Germinal center (tissue), 1 donor: ENCODE measurements at places on chromosomes 16 and 17.

- no peak for DNase-seq
Measured at GRCh38 chr17:69809331-69809730, 265.7 kb upstream of the KCNJ16 start.

- no peak for DNase-seq
Measured at GRCh38 chr16:12558641-12559040, 245.0 kb downstream of the CPPED1 start.

DNA sequence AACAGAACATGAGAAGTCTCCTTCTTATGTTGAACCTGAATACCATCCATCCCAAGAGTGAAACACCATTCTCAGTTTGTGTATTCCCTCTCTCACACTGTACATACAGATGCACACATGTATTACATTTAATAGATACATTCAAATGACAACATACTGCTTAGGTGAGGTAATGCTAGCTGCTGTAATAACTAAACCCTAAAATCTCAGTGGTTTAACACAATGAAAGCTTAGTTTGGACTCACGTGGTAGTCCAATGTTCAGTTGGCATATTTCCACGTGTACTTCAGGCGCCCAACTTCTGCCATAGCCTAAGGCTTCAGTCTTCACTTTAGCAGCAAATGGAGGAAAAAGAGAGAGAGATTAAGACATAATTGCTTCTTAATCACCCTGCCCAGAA, 351.1 kb upstream of the PMFBP1 start:
- DNase-seq = no peak

DNA sequence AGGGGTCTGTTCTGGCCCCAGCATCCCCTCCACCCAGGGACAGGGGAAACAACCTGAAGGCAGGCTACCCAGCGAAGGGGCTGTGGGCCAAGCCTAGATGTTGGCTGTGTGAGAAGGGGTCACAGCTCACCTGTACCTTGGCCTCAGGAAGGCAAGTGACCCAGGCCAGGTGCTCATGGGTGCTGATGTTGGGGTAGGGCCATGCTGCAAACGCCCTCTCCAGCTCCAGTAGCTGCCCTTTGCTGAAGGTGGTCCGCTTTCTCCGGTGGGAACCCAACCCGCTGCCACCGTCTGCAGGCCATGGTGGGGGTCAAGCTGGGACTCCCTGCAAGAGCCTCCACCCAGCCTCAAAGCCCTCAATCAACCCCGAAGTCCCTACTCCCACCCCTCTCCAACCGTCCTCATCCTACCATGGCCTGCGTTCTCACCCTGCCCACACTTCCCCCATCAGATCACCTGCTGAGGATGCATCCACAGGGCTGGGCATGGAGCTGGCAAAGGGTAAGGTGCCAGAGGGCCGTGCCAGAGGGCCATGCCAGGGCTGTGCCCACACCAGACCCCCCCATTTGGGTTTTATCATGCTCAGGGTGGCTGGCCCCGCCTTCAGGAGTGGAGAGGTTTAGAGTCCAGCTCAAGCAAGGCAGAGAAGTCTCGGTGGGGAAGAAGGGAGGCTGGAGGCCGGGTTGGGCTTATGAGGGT, at the start of gene SEBOX:
SEBOX (minus strand) TSS at position 535 of the 699 bp plus-strand sequence; CDS start at position 487, 48 bp downstream.
- DNase-seq = no peak

GRCh38 chr17:1870592-1870991, 40.8 kb downstream of the RPA1 start:
- DNase-seq = no peak

- no peak for DNase-seq
Measured at GRCh38 chr16:13835387-13835786, 84.6 kb upstream of the ERCC4 start.

DNA sequence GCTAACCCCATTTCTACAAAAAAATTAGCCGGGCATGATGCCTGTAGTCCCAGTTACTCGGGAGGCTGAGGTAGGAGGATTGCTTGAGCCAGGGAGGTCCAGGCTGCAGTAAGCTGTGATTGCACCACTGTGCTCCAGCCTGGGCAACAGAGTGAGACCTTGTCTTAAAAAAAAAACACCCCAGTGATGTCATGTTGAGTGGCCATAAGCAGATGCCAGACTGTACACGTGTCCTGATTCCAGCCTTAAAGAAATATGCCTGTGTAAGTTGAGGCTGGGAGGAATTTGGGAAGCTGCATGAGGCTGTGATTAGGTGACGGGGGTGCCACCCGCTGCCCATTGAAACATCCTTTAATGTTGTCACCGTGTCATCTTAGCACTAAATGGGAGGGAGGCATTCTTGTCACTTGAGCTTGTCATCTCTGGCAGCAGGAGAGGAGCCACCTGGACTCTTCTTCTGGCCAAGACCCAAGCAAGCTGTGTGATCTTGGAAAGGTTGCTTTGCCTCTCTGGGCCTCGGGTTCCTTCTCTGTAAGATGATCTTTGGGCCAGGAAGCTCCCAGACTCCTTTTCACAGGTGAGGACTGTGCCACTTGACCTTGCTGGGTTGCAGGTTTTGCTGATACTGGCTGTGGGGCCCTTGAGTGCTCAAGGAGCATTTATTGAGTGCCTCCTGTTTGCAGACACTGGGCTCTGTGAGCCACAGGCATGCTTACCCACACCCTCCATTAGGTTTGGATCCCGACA, 98.3 kb upstream of the CIBAR2 start:
- DNase-seq = no peak

- DNase-seq = no peak
Measured at GRCh38 chr16:74455619-74456289, 34.5 kb upstream of the CLEC18B start.

GRCh38 chr16:65634833-65635232, 513.0 kb upstream of the CDH11 start:
- DNase-seq = no peak

GRCh38 chr16:88731699-88732098, 25.4 kb downstream of the CTU2 start:
- peak; percentile 52 for DNase-seq

GRCh38 chr16:66871840-66872239, 8.5 kb upstream of the PDP2 start:
- no peak for DNase-seq

DNA sequence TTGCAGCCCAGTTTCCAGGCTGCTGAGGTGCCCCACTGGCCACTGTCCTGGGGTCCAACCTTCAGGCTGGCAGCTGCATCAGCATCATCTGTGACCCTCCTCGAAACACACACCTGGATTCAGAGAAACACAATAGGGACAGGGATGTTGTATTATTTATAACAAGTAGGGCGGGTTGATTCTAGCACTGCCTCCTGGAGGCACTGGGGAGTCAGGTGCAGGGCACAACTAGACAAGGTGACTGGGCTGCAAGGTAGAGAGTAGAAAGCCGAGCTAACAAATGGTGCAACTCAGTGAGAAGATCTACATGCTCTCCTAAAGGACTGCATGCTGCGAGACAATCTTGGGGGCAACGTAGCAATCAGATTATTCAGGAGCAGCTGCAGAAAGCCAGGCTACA, 317.3 kb downstream of the SLC39A11 start:
- no peak for DNase-seq

GRCh38 chr17:75398279-75398678, 7.2 kb downstream of the GRB2 start:
- DNase-seq = no peak

GRCh38 chr17:72143245-72143644, 22.4 kb downstream of the SOX9 start:
- DNase-seq = no peak

- DNase-seq = peak; percentile 77
Measured at GRCh38 chr17:1365445-1366039, 34.5 kb downstream of the YWHAE start.

DNA sequence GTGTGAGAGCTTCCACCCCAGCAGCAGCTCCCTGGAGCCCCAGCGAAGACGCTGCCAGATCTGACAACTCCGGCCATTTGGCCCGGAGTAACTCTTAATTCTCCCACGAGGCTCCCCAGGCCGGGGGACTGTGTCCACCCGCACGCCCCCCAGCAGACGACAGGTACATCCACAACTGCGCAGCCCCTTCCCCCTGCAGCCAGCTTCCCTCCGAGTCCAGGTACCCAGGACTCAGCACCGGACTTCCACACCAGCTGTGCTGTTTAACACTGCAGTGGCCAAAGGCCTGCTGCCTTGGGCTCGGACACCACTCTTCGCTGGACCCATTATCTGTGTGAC, 7.2 kb downstream of the SYNGR2 start:
- no peak for DNase-seq

DNA sequence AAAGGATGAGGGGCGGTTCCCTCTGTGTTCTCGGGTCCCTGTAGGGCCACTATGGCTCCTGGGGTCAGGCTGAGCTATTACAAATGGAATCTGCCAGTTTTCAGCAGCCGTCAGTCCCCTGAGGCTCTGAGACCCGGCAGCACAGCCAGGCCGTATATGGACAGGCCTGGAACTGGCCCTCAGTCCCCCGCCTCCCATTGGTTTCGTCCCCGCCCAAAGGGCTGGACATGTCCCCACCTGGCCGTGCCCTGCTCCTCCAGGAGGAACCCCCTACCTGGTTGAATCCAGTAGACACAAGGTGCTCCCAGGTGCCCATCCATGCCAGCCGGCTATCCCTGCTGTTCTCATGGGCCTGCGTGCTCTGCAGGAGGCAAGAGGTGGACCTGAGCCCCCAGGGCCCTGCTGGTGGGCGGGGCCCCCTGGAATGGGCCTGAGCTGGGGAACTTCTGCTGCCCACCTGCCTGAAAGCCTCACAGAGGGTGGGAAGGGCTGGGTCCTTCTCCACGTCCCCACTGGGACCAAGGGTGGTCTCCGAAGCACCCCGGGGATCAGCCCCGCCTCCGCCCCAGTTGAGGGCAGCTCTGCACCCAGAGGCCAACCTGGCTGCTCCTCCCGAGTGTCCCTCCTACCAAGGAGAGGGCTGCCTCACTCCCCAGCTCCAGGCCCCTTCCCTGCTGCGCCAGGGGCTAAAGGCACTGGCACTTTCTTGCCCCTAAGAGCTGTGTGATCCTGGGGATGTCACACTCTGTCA, 16.8 kb downstream of the VASN start:
- DNase-seq = no peak

DNA sequence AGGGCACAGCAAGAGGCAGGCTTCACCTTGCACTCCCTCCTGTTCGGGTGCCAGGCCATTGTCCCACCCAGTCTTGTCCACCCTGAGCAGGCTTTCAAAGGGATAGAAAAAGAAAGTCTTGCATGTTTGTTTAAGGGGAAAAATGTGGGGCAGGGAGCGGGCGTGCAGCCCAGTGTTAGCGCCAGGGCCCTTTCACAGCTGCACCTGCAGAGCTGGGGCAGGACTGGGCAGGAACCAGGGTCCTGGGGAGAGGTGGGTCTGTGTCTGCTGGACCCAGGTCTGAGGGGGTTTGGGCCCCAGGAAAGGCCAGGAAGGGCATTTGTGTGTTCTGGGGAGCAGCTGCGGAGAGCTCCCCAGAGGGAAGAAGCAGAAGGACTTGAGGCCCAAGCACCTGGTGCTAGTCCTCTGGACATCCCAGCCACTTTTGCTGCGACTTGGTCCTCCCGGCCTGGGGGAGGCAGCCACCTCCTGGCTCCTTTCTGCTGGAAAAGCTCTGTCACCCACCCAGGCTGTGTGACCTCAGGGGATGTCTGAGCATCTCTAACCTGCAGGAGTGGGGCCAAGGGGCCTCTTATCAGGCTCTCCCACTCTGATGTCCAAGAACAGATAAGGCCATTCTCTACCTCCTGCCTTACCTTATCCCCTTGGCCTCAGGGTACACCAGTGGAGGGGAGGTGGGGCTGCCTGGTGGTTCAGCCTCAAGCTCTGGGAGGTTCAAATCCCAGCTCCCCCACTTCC, 44.7 kb downstream of the PSME3IP1 start:
- no peak for DNase-seq

GRCh38 chr16:85220125-85220839, 108.0 kb upstream of the CIBAR2 start:
- no peak for DNase-seq

GRCh38 chr16:375212-375611, 4.9 kb upstream of the MRPL28 start:
- DNase-seq = no peak

GRCh38 chr17:30378241-30378824, 394 bp upstream of the CPD start:
- DNase-seq = peak; percentile 33

DNA sequence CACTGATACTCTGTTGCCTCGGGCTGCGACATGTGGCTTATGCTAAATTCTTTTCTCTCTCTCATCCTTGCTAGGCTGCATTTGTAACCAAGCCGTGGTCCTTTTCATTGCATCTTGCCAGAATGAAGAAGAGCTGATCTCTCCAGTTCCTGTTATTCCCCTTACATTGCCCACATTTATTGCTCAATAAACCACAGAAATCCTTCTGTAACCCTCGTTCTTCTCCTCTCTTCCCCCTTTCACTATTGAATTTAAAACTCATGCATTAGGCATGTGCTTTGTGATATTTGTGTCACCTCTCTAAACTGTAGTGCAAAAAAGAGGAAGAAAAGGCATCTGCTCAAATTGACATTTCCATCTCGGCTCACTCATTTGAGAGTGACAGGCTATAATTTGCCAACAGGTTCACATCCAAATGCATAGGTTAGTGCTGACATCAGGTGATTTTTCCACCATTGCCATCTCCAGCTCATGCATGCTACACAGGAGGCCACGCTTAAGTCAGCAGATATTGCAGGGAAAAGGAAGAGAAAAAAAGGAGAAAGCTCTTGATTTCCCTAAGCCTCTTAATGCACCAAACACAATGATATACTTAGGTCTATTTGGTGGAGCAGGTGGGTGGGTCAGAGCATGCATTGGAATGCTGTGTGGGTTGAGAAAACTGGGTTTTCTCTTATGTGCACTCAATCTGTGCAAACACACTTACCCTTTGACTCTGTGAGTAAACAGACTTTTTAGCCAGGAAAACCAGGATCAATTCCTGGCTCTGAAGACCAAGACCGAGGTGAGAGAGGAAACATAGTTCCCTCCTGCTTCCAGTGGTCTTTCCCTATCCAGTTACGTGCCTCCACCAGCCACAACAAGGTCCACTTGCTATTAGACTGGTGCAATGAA, 642.7 kb downstream of the HS3ST4 start:
- DNase-seq = no peak

- peak; percentile 60 for DNase-seq
Measured at GRCh38 chr16:11583889-11584565, 2.7 kb downstream of the LITAF start.

- no peak for DNase-seq
Measured at GRCh38 chr16:59048876-59049275, 314.8 kb upstream of the GOT2 start.

DNA sequence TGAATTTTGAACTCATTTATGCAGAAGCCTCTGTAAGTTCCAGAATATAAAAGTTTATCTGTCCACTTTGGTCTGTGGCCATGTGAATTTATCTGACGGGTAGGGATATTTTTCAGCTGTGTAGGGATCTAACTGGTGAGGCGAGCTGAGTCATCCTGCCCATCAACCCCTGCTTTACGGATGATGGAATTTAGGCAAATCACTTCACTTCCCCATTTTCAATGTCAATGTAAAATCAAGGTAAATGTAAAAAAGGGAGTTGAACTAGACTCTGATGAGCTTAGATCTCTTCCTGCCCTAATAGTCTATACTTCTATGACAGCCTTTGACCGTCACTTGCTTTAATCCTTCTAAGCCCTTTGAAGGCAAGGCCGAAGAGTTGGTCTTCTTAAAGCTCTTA, 2.6 kb downstream of the SLC16A6 start:
- peak; percentile 77 for DNase-seq

DNA sequence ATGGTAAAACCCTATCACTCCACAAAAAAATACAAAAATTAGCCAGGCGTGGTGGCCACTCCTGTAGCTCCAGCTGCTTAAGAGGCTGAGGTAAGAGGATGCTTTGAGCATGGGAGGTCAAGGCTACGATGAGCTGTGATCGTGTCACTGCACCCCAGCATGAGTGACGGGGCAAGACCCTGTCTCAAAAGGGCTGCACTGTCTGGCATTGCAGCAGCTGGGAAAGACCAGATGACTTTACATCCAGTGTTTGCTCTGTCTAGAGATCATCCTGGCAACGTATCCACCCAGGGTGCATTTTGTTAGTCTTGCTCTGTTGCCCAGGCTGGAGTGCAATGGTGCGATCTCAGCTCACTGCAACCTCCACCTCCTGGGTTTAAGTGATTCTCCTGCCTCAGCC, 52.0 kb downstream of the MRM3 start:
- no peak for DNase-seq
